HAP-1 (cell line): ENCODE measurements at places on chromosomes 16 and 17.

- DNase-seq = no peak
Observed at GRCh38 chr16:72394526-72394925, 222.6 kb upstream of the PMFBP1 start.

DNA sequence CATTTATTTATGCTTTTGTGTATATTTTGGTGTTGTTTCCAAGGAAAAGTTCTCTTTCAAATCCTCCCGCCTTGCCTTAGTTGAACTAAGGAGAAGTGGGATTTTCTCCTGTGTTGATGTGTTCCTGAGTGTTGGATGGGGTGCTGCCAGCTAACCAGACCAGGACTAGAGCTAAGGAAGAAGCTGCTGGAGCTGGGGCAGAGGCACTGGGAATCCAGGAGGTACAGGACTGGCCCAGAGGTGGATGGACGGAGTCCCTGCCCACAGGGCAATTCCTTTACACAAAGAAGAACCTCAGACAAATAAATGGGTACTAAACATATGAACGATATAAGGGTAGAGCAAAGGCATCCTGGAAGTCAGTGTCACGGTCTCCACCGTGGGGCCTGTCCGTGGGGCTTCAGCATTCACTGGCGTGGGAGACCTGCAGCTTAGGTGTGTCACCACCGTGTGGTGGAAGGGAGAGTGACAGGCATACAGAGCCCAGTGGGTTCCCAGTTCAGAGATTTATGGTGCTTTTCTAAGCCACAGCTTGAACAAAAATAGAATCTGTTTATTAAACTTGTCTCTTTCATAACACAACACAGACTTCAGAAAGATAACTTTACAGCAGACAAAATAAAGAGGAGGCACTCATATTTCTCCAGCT is 270.7 kb downstream of the NTN1 start:
- no peak for DNase-seq

DNA sequence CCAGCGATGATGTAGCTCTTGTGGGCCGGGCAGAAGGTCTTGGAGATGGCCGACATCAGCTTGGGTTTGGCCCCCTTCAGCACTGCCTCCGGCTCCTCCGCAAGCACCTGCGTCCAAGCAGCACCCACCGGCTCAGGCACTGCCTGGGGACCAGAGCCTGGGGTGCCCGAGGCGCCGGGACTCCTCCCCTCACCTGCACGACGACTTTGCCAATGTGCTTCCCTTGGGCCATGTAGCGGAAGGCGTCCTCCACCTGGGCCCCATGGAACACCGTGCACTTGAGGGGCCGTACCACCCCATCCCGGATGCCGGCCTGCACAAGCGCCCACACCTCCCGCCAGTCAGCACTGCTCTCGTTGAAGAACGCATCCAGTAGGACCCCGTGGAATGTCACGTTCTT is 15.0 kb downstream of the FASN start:
- DNase-seq = no peak

- no peak for DNase-seq
Observed at GRCh38 chr16:11249233-11250061, 6.6 kb downstream of the SOCS1 start.

- peak; percentile 79 for DNase-seq
Observed at GRCh38 chr16:49855280-49855821, 561 bp downstream of the ZNF423 start.

GRCh38 chr16:66886321-66886720 is 6.0 kb downstream of the PDP2 start:
- no peak for DNase-seq

GRCh38 chr17:4074831-4075495 is 67.9 kb downstream of the ZZEF1 start:
- peak; percentile 15 for DNase-seq

- no peak for DNase-seq
Observed at GRCh38 chr16:57758331-57759117, 23.0 kb downstream of the KATNB1 start.

DNA sequence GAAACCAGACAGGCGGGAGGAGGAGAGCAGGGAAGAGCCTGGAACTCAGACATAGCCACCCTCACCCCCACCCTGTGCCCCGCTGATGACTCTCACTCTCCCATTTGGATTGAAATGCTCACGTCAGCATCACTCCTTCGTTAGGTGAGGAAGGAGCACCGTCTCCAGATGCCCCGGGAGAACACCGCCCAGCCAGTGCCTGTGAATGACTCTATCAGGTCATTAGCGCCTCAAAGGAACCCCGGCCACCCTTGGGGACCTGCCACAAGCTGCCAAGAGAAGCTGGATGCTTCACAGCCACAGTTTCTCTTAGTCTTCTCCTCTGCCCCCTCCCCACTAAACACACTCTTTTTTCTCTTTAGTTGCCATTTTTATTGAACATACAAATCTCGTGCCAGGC is 66.0 kb downstream of the CACNG3 start:
- DNase-seq = no peak

- DNase-seq = no peak
Observed at GRCh38 chr17:79205688-79206205, 131.1 kb downstream of the ENGASE start.

GRCh38 chr17:19016881-19017280 is 12.3 kb upstream of the FAM83G start:
- DNase-seq = no peak

DNA sequence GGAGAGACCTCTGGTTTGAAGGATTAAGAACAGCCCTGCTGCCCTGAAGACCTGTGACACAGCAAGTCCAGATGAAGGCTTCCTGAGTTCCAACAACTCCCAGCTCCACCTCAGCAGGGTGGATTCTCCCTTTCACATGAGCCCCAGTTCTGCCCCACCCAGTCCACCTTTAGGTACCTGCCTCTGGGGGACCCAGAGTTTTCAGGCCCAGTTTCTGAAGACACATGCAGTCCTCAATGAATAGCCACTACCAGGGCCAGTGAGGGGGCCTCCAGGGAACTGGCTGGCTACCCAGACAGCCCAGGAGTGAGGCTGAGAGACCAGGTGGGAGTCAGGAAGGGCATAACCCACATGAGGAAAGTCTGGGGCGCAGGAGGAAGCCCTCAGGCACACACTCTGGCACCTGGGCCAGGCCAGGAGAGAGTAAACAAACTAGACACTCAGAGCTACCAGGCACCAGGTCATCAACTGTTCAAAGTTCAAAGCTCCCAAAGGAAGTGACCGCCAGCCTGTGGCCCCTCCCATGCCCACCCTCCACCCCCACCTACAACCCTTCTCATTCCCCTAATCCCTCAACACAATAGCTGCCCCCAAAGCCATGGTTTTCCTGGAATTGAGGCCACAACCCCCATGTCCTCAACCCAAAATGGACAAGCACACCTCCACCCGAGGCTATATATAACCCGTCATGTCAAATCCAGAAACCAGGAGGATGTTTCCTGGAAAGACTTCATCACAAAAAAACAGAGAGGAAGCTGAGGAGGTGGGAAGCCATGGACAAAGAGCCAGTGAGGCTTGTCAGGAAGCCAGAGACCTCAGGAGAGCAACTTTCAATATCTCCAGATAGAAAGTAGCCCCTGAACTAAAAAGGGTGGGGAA is 2.1 kb downstream of the MYO18A start:
- DNase-seq = no peak

DNA sequence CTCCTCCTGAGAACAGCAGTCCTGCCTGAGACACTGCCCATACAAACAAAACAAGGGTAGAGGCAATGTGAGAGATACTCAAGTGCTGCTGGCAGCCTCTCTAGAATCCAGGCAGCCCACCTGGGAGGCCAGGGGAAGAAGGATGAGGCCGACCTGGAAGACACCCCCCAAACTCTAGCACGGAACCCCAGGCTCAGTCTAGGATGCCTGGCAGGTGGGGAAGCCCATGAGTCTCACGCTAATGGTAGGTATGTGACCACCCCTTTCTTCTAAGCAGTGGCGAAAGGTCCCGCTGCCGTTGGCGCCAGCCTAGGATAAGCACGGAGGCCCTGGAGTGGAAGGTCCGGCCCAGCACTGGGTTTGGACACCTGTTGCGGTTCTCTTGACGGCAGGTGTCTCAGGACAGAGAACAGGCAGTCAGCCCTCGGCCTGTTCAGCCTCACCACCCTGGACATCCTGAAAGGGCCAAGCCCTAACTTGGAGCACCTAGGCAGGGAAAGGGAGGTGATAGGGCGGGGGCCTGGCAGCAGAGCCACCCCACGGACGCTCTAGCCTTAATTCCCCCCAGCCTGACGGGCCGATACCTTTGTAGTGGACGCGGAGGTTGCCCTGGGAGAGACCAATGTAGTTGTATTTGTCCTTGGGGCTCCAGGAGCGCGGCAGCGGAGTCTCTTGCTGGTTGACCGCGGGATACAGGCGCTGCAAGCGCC is 487 bp downstream of the RANBP10 start:
- no peak for DNase-seq

DNA sequence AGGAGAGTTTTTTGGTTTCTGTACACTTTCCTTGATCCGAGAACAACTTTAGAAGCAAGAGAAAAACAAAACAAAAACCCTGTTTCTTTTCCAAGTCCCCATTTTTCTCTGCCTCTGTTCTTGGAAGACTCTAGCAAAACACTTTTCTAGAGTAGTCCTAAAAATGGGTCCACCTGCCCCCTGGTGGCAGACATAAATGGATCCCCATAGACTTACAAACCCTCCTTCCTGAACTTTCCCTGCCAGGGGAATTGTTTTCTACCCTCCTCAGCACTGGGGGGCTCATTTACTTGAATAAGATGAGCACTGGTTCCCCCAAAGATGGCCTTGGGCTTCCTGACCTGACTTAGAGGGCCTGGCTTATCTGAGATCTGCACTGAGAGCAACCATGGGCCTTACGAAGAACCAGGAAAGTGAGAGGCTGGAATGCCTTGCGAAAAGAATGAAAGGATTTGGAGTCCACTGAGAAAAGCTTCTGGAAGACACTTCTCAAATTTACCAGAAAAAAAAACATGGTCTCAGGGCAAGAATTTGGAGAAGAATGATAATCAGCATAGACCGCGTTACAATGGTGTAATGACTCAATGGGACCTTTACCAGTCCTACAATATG is 48.0 kb upstream of the CDYL2 start:
- DNase-seq = peak; percentile 42

DNA sequence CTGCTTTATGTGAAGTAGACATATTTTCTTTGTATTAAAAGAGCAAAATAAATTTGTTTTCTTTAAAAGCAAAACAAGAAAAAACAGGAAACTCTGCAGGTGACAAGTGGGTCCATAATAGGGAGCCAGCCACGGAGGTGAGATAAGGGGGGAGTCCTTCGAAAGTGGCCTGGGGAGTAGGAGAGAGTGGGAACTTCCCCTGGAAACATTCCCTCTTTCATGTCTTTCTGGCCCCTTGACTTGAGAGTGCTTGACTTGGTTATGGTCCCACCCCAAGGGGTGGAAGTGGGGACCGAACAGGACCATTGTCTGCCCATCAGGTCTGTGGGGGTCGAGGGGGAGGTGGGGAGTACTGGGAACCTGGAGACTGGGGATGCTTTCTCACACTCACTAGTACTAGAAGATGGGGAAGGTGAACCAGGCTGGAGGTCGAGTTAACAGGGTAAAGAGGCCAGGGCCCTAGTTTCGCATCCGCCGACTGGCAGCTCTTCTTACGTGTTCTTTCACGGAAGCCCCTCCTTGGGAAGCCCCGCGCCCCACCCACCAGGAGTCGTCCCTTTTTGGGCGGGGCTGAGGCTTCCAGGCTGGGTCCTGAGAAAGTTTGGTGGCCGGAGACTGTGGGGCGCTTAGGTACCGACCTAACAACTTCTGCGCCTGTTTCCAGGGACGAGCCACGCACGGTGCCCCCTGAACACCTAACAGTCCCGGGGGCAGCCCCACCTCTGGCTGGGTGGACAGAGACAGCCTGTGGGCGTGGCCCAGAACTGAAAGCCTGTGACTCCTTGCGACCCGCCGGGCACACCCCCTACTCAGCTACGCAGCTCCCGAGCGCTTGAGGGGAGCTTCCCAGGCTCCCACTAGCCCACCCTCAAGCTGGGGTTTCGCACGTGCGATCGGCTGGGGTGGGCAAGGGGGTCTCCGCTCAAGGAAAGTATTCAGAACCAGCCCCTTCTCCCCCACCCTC is 790 bp downstream of the TRADD start:
- peak; percentile 31 for DNase-seq

DNA sequence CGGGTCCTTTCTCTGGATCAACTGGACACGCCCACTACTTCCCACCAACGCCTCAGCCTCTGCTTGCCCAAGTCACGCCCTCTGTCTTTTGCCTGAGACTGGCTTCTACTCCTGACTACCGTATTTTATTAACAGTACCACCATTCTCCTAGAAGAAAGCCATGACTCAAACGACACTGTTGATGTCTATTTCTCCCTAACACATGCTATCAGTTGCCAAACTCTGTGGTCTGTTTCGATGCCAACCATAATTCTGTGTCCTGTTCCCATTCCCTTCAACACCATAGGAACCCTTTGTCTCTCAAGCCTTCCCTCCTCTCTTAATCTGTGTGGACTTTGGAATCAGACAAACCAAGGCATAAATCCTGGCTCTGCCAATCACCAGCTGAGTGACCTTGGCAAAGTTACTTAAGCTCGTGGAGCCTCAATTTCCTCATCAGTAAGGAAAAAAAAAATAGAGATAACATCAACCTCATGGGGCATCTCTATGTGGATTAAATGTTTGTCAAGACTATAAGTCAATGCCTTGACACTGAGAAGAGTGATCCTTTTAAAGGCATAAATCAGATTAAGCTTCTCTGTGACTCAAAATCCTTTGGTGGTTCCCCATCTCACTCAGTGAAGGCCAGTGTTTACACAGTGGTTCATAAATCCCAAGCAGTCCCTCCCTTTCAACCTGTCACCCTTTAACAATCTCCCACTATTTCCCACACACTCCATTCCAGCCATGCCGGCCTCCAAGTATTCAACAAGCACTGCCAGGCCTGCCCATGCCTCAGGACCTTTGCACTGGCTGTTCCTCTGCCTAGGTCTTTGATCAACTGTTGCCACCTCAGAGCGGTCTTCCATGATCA is 45.6 kb downstream of the ERN1 start:
- DNase-seq = peak; percentile 33

DNA sequence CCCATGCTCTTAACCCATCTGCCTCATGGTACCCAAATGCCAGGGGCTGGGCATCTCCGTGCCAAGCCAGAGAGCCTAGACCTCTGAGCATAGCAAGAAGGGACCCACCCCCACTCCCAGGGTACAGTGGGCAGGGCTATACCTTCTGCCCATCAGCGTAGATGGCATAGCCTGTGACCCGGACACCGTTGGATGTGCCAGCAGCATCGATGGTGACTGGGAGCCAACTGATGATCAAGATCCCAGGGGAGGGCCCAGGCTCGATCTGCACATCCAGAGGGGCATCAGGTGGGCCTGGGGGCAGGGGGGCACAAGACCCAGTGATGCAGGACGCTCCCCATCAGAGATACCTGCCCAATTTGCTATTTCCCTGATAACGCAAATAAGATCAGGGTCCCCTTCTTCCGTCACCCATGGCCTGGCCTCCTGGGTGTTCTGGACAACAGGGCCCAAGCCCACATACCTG is 17.1 kb downstream of the TSPOAP1 start:
- DNase-seq = no peak

GRCh38 chr16:72921620-72922019 is 126.3 kb downstream of the ZFHX3 start:
- DNase-seq = no peak
